Right cardiac atrium (tissue), 5 donors: ENCODE measurements at places on chromosomes 4 and X.
A peak's percentile ranks its signal among the peaks of the same experiment; 100 is the strongest.

DNA sequence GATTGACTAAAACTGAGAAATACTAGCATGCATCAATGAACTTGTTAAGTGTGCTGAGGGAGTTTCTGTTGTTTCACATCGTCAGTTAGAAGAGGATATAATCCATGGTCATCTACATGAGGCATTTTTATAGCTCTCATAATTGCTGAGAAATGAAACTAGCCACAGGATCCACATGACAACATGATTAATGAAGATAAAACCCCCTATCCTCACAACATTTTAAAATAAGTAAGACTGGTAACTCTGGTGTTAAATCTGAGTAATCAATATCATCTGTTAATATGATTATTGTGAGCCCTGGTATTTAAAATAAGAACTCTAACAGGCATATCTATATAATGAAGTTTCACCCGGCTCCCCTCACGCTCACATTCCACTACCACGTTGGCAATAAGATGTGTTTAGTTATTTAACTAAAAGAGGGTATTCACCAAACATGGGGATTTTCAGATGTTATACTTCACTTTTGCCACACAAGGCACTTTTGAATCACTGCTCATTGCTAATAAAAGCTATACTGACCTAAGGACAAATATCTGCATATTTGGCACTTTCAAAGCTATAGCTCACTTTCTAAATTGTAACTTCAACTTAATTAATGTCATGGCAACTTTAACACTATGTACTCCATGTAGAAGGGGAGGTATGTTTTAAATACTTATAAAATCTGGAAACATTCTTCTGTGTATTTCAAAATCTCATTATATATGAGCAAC lies 6.7 kb downstream of the UNC5C start:
- no peak for DNase-seq

DNA sequence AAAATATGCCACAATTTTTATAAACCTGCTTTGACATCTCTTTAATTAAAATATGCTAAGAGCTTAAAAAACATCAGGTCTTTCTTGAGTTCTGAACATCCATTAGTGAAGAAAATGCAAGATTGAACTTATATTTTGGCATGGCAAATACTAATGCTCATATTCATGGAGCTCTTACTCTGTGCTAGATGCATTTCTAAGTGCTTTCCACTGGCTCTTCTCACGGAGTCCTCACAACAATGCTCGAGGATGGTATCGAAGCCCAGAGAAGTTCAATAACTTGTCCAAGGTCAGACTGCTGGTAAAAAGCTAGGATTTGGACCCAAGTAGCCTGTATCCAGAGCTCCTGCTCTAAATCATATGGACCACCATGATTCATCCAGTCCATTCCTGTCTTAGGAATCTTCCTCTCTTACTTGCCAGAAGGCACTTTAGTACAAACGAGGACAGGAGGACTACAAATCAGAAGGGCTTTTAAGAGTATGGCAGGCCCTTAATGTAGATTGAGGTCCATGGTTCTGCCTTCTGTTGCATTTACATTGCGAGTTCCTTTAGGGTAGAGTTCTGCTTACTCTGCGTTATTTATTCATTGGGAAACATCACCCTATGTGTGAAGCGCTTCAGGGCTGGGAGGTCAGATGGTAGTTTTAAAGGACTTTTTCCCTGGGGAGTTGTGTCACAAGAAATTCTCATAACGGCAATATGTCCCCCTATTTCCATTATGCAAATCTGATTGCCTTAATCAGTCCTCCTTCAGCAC lies 199.2 kb downstream of the RASL11B start:
- DNase-seq: no peak

DNA sequence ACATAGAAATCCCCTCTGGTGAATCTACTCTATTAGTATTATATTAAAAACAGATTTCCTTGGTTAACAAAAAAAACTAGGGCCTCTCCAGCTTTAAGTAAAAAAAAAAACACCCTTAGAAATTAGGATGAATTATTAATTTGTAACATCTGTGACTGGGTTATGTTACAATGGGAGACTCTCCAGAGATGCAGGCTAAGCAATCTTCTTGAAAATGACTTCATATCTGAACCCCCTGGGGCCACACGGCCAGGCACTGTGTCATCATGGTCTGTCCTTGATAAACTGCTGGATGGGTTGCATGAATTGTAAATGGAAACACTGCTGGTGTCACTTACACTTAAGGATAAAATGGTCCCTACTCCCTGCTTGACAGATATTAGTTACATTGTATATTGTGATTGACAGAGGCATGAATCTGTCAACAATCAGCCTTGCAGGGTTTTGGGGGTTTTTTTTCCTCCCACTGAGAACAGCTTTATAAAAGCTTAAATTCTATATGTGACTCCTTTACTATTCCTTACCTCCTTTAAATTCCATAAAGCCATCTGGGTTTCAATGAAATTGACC lies 49.1 kb downstream of the PRKG2 start:
- DNase-seq: no peak

DNA sequence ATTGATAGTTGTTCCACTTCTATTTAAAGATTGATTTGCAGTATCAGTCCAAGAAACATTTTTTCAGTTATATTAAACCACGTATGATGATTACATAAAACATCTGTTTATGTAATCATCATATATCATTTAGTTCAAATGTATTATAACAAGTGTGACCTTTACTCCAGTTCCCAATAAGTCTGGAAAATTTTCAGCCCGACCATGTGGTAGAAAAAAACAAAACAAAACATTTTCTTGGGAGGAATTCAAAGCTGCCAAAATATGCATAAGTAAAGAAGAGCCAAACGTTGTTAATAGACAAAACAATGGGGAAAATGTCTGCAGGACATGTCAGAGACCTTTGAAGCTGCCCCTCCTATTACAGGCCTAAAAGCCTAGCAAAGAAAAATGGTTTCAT lies 709.1 kb downstream of the FAT4 start:
- no peak for DNase-seq

GRCh38 chrX:14607446-14607985 lies 78.2 kb downstream of the GLRA2 start:
- no peak for DNase-seq

GRCh38 chr4:9592010-9592409 lies 147.8 kb downstream of the DEFB131A start:
- no peak for DNase-seq

- DNase-seq: no peak
Observed at GRCh38 chr4:88575186-88575585, 17.1 kb upstream of the HERC3 start.

- DNase-seq: no peak
Observed at GRCh38 chrX:623599-624315, 6.8 kb upstream of the SHOX start.

- no peak for DNase-seq
Observed at GRCh38 chr4:79620617-79621016, 212.6 kb upstream of the GK2 start.

DNA sequence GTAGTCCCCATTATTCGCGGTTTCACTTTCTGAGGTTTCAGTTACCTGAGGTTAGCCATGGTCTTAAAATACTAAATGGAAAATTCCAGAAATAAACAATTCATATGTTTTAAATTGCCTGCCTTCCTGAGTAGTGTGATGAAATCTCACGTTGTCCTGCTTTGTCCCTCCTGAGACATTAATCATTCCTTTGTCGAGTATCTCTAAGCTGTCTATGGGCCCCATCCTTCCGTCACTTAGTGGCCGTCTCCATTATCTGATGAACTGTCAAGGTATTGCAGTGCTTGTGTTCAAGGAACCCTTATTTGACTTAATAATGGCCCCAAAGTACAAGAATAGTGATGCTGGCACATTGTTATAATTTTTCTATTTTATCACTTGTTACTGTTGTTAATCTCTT lies 94.8 kb downstream of the ADGRL3 start:
- DNase-seq: no peak

- DNase-seq: no peak
Observed at GRCh38 chr4:31360786-31361185, 640.6 kb downstream of the PCDH7 start.

GRCh38 chrX:48492293-48492910 lies 16.4 kb upstream of the PORCN start:
- no peak for DNase-seq

- no peak for DNase-seq
Observed at GRCh38 chr4:113907559-113907958, 71.9 kb downstream of the ARSJ start.

DNA sequence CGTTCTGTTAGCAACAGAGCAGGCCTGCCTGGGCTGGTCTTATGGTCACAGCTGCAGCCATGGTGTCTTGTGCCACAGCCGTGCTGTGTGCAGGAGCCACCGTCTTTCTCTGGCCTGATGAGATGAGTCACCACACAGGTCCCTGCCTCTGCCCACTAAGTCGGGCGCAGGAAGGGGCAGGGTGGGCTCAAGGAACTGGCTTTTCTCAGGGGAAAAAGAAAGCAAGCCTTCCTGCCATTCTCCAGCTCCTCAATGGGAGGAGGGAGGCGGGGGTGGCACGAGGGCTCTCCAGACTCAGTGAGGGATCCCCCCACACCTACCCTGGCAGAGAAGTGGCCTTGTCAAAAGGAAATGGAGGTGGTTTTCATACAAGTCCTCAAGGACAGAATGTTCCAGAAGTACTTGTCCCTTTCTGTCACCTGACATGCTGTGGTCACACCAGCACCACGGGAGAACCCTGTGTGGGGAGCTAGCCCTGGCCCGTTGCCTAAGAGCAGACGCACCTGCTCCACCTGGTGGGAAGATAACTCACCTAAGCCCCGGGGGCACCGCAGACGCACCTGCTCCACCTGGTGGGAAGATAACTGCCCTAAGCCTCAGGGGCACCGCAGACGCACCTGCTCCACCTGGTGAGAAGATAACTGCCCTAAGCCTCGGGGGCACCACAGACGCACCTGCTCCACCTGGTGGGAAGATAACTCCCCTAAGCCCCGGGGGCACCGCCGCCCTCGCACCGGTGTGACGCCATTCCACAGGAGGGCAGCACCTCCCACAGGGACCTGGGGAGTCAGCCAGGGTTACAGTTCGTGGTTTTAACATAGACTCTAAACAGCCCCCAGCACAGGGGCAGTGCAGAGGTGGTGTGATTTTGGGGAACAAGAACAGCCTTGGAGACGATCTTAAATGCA lies 18.5 kb downstream of the UVSSA start:
- peak; percentile 41 for DNase-seq

- no peak for DNase-seq
Observed at GRCh38 chr4:5972571-5972970, 45.7 kb downstream of the C4orf50 start.

DNA sequence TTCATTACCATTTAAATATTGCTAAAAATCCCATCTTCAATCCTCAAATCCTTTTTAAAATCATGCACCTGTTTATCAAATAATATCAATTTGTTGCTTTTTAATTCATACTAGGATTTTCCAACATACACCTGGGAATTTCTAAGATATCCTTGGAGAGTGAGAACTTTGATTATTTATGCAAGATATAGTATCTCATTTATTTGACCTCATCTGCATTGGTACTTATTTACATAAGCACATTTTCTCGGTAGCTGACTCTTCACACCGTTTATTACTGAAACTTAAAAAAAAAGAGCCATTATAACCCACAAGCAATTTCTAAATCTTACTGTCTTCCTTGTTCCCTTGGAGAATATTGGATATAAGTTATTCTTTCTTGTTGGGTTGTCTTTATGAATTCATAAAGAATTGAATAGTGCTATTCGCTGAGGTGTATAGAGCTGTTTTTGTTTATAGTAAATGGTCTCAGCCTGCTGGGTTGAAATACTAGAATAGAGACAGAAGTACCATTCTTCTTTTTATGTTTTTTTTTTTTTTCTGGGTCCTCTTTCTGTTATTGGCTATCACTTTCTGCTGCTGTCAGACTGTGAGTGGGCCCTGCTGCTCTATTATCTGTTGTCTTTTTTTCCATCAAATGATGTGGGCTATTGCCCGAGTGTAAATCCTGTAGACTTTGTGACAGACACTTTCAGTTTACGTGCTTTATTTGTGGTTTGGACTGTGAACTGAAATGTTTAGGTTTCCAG lies 2.9 kb downstream of the UGT8 start:
- DNase-seq: no peak

- DNase-seq: no peak
Observed at GRCh38 chr4:114146947-114147618, 167.6 kb upstream of the ARSJ start.

DNA sequence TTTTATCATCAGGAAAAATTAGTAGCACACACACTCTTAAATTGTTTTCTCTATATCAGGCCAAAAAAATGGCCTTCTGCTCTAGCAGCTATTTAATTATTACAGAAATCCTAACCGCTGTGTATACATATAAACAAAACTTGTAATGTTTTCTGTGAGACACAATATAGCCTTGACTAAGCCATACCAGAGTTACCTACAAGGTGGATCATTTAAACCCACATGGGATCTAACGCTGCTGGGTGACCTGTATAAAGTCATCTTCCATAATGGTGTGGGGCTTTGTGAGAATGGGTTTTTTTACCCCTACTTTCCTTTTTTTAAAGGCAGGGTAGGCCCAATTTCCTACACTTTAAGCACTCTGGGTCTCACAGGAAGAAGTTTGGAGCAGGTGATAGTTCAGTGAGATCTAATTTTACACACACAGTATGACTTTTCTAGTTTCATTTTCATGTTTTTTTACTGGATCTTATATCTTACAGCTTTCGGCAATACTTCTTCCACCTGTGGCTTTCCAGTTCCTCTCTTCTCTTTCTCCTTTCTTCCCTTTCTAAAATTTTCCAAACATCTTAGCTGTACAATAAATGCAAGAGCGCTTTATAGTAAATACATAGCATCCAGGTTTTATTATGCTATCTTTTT lies 66.9 kb upstream of the MMAA start:
- no peak for DNase-seq

GRCh38 chrX:148552775-148553174 lies 52.4 kb downstream of the AFF2 start:
- DNase-seq: no peak

- no peak for DNase-seq
Observed at GRCh38 chr4:105909787-105910281, 14.6 kb downstream of the NPNT start.

DNA sequence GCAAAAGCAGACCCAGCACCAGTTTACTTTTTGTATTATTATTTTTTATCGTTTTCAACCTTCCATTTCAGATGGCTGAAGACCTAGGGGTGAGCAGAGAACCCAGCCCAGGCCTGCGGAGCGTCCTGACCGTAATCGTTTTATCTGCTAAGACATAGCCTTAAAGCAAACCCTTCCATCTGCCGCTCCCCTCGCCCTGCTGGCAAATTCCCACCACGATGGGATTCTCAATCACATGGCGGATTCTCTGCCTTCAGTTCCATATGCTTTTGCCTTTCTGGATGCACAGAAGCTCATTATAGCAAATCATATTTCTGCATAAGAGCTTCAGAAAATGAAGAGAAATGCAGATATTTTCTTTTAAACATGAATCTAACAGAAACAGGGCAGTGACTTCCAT lies 18.6 kb upstream of the XG start:
- no peak for DNase-seq

- no peak for DNase-seq
Observed at GRCh38 chrX:12505127-12505526, 286.1 kb upstream of the PRPS2 start.

- no peak for DNase-seq
Observed at GRCh38 chrX:152259150-152259549, 120.8 kb upstream of the MAGEA10 start.

- no peak for DNase-seq
Observed at GRCh38 chrX:13013363-13014110, 30.9 kb downstream of the FAM9C start.

- peak; percentile 19 for DNase-seq
Observed at GRCh38 chr4:64539234-64539849, 130.1 kb upstream of the TECRL start.

GRCh38 chrX:152819266-152819665 lies 11.3 kb downstream of the CETN2 start:
- DNase-seq: no peak
